ENCODE measurements at places on chromosomes 5 and 9.

DNA sequence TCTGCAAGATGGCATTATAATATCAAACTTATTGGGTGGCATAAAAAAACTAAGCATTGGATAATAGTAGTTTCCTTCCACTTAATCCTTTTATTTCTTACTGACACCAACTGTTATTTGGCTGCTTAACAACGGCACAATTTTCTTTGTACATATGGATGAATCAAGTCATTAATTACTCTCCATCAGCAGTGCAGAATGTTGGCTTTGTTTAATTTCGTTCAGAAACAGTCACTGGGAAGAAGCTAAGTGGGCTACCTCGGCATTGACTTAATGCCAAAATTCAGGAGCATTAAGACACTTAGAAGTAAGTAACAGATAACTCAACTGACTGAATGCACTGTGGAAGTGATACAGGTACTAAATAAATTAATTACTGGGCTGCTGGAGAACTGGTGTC, 460.4 kb downstream of the CTNND2 start:
- no peak for DNase-seq

DNA sequence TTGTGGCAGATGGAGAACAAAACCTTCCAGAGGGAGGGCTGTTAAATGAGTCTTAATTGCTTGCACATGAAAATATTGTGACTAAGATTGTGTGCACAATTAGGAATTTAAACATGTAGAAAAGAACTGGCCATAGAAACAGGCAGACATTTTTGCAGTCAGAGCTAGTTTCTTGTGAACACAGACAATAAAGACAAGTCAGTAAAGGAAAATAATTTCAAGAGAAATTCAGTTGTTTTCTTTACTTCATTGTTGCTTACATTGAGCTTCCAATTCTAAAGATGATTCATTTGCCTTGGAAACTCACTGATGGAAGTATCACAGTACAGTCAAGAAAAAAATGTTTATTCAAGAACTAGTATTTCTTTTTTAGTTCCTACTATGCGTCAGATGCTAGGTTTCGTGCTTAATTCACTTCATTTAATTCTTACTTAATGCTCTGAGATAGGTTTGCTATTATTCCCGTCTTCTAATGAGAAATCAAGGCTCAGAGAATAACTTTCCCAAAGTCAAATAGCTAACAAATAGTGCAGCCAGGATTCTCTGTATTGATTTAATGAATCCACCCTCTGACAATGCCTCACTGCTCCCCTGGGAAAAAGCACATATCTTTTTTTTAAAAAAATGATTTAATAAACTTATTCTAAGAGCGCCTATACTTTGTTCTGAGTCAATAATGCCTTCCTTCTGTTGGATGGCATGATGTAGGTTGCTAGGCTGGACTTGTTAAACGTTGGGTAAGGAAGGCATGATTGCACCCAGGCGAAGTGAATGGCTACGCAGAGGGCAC, 581.4 kb downstream of the RAB3C start:
- no peak for DNase-seq

GRCh38 chr9:110452227-110452801, 114.7 kb upstream of the TXNDC8 start:
- peak; percentile 9 for DNase-seq

DNA sequence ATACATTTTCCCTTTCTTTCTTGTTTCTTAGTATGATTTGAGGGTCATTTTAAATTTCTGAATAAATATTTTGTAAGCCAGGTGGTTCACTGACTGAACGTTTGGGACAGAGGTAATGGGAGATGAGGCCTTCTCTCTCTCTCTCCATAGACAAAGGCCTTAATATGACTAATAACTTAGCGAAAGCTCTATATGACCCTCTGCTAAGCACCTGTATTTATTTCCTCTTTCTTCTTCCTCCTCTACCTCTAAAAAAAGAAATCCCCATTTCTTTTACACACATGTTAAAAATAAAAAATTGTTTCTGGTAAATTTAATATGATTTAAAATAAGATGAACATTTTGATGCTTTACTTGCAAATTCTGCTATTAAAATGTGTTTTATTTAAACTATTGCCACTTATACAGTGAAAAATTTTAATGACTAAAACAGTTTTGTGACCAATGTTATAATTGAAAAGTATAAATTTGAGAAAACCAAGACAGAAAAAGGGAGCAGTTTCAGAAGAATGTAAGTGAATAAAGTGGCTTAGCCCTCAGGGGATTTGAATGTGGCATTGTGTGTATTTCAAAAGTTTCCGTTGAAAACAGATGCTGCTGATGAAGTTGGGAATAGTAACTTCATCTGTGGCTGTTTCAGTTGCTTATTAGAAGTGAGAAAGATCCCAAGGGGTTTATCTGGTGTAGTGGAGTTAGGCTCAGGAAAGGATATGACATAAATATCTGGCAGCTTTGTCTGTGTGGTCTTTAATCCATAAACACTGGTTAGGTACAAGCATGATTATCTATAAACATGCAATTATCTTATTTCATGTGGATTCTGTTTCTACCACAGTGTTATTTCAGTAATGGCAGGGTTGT, 128.6 kb upstream of the GRHPR start:
- peak; percentile 14 for DNase-seq

DNA sequence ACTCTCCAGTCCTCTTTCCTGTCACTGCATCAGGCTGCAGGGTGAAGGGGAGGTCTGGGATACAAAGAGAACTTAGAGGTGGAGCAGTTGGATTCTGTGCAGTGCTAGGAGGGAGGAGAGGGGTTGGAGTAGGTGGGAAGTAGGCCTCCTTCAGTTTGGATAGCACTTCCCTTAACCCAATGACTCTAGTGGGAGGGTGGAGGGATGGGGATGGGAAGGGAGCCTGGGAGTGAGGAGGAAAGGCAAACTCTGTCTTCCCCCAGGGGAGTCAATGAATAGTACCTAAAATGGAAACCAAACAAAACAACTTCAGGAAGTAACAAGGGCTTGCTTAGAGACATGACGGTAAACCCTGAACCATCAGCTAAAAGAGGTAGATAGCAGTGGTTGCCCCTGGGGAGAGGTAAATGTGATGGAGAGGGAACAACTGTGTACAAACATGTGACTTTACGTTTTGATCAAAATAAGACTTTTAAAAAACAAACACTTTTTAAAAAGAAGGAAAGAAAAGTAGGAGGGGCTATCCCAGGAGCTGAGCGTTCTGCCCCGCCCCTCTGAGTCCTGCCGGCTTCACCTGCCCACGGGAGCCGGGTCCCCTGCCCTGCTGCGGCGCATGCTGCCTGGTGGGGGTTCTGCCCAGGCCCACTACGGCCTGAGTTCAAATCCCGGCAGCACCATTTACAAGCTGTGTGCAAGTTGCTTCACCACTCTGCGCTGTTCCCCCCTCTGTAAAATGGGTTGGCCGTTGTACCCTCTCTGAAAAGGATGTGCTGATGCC, 30.9 kb downstream of the GSN start:
- DNase-seq = no peak

DNA sequence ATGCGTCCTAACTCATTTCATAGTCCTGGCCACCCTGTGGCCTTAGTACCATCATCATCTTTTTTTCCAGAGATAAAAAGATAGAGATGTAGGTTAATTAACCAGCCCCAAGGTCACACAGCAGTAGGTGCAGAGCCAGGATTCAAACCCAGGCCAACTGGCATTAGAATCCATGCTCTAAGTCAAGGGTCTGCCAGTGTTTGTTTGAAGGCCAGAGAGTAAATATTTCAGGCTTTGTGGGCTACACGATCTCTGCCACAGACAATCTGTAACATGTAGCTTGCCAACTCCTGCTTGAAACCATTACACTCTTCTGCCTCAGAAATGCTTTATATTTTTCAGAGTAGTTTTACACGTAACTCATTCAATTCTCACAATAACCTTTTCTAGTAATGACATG, 119.6 kb downstream of the EFNA5 start:
- DNase-seq = no peak

- no peak for DNase-seq
Measured at GRCh38 chr5:148937239-148937638, 110.8 kb downstream of the ADRB2 start.

DNA sequence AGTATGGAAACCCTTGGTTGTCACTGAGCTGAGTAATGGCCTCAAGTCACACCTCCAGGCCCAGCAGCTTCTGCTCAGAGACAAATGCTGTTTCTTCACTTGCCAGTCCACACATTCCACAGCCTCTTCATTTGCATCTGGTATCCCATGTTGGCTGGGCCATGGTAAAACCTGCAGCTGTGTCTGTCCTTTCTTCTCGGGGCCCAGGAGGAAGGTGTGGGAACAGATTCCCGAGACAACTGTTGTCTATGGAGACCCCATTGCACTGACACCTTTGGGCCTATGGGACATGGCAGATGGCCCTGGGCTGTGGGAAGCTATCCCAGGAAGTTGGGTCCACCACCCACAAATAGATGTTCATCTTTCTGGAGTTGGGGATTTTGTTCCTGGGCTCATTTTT, 85.1 kb downstream of the MACROH2A1 start:
- no peak for DNase-seq

DNA sequence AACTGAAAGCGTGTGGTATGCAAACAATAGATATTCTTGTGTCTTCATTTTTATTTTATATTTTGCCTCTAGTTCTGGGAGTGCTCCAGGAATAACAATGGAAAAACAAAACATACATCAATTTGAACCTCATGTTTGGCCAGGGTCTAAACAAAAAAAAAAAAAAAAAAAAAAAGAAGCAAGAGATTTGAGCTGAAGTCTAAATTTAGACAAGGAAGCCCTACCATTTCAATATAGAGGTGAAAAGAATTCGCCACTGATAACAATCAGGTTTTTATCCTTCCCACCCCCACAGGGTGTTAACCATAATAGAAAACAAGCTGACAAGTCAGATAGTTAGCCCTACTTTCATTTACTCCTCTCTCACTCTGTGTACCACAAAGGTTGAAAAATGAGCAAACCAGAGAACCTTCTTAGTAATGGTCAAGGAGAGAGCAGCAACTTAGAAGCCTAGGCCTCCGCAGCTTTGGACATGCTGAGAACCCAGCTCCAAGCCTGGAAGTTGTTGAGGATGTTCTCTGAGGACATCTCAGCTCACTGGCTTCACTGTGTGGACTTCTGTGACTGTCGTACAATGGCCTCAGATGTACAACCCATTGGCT, 118.2 kb upstream of the HMHB1 start:
- DNase-seq = no peak

DNA sequence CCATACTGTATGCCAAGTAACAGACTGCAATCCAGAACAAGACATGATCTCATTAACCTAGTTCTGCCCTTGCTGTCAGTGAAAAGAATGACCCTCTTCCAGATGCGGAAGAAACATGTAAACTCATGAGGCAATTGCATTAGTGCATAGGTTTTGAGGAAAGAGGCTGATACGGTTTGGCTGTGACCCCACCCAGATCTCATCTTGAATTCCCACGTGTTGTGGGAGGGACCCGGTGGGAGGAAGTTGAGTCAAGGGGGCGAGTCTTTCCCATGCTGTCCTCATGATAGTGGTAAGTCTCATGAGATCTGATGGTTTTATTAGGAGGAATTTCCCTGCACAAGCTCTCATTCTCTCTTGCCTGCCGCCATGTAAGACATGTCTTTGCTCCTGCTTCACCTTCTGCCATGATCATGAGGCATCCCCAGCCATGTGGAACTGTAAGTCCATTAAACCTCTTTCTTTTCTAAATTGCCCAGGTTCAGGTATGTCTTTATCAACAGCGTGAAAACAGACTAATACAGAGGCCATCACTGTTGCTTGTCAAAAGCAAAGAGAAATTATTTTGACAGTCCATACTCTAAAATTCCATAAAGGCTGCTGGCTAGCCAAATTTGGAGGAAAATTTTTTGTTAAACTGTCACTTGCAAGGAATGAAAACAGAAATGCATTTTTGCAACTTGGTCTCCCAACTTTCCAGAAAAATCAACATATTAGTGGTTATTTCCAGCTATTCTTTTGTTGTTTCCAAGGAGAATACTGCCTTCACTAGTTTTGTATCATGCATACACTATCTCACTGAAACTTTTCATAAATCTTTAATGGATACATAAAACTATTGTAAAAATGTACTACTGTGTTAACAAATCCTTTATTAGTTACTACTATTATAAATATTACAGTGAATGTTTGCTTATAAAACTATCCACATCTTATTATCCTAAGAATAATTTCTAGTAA, 3.2 kb upstream of the ARL15 start:
- DNase-seq = peak; percentile 68

GRCh38 chr5:52817818-52818217, 30.1 kb downstream of the ITGA1 start:
- no peak for DNase-seq

- no peak for DNase-seq
Measured at GRCh38 chr9:34563262-34563661, 26.3 kb downstream of the CNTFR start.

DNA sequence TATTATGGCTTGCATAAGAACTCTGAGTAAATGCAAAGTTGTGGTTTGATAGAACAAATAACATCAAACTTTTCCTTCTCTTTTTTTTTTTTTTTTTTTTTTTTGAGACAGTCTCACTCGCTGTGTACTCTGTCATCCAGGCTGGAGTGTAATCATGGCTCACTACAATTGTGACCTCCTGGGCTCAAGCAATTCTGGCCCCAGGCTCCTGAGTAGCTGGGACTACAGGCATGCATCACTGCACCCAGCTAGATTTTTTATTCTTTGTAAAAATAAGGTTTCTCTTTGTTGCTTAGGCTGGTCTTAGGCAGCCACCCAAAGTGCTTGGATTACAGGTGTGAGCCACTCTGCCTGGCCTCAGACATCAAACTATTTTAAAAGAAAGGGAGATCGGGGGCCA, 19.0 kb upstream of the PTGER4 start:
- DNase-seq = no peak

DNA sequence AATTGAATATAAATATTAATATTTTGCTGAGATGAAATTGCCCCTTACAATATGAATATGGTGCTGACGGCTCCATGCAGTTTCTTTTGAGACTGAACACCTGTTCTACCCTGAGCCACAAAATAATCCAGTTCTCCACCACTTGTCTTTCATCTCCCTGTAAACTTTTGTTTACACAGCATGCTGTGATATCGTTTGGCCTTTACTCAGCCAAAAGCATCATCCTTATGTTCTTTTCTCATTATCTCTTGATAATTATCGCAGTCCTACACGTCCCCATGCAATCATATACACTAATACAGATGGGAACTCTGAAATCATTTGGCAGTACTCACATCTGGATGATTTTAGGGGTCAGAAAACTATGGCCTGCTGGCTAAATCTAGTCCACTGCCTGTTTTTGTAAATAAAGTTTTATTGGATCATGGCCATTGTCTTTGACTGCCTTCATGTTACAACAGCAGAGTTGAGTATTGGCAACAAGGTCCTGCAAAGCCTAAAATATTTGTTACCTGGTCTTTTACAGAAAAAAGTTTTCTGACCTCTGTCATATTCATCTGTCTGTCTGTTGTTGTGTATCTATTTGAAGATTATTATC, 53.3 kb downstream of the AOPEP start:
- DNase-seq = no peak

GRCh38 chr5:129199308-129199707, 104.8 kb downstream of the ISOC1 start:
- DNase-seq = peak; percentile 21

GRCh38 chr9:108994695-108995094, 18.6 kb downstream of the CTNNAL1 start:
- peak; percentile 38 for DNase-seq

- peak; percentile 87 for DNase-seq
Measured at GRCh38 chr9:97954550-97954989, 16.6 kb upstream of the HEMGN start.

GRCh38 chr5:17730421-17730820, 96.2 kb downstream of the TAF11L14 start:
- DNase-seq = no peak
